ENCODE measurements at places on chromosomes 16 and 17. TPM values are rescaled to one million over a fixed set of nuclear protein-coding genes. Genes with fewer than 3 reads are reported as not detected.

- DNase-seq, result no peak
Measured at GRCh38 chr17:2837147-2837561, 40.9 kb downstream of the RAP1GAP2 start.

DNA sequence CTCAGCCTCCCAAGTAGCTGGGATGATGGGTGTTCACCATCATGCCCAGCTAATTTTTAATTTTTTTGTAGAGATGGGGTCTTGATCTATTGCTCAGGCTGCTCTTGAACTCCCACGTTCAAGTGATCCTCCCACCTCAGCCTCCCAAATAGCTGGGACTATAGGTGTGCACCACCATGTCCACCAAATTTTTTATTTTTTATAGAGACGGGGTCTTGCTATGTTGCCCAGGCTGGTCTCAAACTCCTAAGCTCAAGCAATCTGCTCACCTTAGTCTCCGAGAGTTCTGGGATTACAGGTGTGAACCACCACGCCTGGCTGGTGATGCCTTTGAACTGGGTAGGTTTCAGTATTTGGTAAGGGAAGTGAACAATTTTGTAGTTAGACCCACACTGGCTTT lies 30.1 kb downstream of the FA2H start:
- no peak for DNase-seq

DNA sequence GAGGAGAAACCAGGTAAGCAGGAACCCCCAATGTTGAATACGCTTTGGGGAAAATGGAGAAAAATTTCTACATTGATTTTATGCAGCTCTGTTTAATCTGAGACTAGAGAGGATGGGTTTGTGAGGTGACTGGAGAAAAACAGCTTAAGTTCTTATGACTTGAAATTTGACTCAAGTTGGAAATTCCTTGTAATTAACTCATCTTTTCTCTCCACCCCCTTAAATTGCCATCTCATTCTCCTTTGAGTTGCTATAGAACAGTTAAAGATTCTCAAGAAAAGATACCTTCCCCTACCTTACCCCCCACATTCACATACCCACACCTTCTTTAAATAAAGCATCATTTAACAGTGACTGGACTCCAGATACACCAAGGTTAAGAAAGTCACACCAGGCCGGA lies 24.2 kb downstream of the ZNRF1 start:
- no peak for DNase-seq

DNA sequence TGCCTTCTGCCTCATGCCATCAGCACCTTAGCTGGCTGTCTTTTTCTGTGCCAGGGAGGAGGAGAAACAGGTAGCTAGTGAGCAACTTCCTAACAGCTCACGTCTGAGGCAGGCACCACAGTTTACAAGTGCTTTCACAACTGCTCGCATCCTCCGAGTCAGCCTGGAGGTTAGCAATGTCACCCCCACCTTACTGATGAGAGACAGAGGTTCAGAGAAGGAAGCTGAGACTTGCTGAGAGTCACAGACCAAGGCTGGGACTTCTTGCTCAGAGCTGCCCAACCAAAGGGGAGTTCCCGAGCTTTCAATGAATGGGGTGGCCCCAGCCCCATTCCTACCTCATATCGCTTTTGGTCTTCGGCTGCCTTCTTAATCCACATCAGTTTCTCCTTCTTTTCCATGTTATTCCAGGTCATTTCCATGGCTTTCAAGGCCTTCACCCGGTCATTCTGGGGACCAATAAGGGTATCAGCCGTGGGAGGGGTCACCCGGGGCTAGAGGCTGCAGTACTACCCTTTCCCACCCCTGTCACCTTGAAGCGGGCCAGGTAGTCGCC lies 9.6 kb downstream of the UBTF start:
- no peak for DNase-seq

DNA sequence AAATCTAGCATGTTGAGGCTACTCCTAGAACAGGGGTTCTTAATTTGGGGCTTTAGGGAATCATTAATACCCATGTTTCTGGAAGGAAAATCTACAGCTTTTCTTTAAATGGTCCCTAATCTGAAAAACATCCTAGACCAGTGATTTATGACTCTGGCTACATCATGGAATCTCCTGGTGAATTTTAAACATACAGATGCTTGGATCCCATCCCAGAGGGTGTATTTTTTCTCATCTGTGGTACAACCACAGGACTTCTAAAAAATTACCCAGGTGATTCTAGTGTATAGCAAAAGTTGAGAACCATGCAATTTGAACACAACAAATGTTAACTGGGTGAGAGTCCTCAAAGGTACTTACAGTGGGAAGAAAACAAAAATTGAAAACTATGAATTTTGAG lies 41.5 kb downstream of the KANSL1 start:
- no peak for DNase-seq

The RPUSD1 gene
- polyA plus RNA-seq, result 21.6 TPM

- DNase-seq, result no peak
Measured at GRCh38 chr17:70702683-70703255, 533.4 kb downstream of the KCNJ2 start.
